ENCODE measurements at places on chromosomes 2 and 18.

DNA sequence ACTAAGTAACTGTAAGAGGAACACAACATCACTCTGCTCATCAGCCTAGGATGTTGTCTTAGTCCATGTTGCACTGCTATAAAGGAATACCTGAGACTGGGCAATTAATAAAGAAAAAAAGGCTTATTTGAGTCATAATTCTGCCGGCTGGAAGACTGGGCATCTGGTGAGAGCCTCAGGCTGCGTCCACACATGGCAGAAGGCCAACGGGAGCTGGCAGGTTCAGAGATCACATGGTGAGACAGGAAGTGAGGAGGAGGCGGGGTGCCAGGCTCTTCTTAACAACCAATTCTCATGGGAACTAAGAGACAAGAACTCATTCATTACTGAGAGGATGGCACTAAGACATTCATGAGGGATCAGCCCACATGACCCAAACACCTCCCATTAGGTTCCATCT, 46.8 kb downstream of the EPG5 start:
- peaks cover 14% of the 10 kb centered on the region for H3K36me3 ChIP-seq
- H3K4me3 ChIP-seq, result no peak overlapping the region
- no peak for DNase-seq
- no peaks in the 10 kb centered on the region for H3K4me1 ChIP-seq
- H3K27me3 ChIP-seq, result no peaks in the 10 kb centered on the region
- H3K27ac ChIP-seq, result no peak overlapping the region

GRCh38 chr2:46161911-46162310, 135.3 kb upstream of the EPAS1 start:
- no peaks in the 10 kb centered on the region for H3K36me3 ChIP-seq
- peaks cover 41% of the 10 kb centered on the region for H3K4me1 ChIP-seq
- no peak overlapping the region for H3K4me3 ChIP-seq
- DNase-seq, result no peak

- no peak overlapping the region for H3K27ac ChIP-seq
- DNase-seq, result no peak
- no peaks in the 10 kb centered on the region for H3K27me3 ChIP-seq
- H3K36me3 ChIP-seq, result no peaks in the 10 kb centered on the region
Measured at GRCh38 chr2:64742678-64743077, 89.0 kb upstream of the SERTAD2 start.

- H3K4me3 ChIP-seq, result no peak overlapping the region
- H3K27ac ChIP-seq, result no peak overlapping the region
- peaks cover 11% of the 10 kb centered on the region for H3K4me1 ChIP-seq
- H3K27me3 ChIP-seq, result peaks cover 24% of the 10 kb centered on the region
- no peaks in the 10 kb centered on the region for H3K36me3 ChIP-seq
Measured at GRCh38 chr2:47237375-47238334, 82.5 kb upstream of the STPG4 start.

GRCh38 chr2:22788749-22789327, 596.1 kb upstream of the KLHL29 start:
- no peaks in the 10 kb centered on the region for H3K4me1 ChIP-seq
- no peak overlapping the region for H3K4me3 ChIP-seq
- no peak for DNase-seq
- H3K27ac ChIP-seq, result no peak overlapping the region

DNA sequence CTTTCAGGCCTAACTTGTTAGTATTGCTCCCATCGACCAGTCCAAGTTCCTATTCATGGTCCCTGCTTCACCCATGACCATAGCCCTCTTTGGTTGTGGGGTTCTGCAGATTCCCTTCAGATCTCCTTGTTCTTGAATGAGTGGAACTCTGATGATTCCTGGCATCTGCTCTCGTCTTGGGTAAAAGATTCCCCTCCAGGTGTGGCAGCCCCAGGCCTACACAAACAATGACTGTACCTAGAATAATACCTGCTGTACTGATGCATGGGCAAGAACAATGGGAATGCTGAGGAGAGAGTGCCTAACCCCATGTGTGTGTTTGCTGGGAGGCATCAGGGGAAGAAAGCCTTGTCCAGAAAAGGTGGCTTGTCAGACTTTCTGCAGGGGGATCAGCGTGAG, 39.2 kb upstream of the MRPL19 start:
- H3K36me3 ChIP-seq, result no peaks in the 10 kb centered on the region
- H3K4me1 ChIP-seq, result no peaks in the 10 kb centered on the region
- H3K27me3 ChIP-seq, result peaks cover 34% of the 10 kb centered on the region
- no peak overlapping the region for H3K4me3 ChIP-seq
- peak overlapping the region; percentile 17 for H3K27ac ChIP-seq

- peaks cover 4% of the 10 kb centered on the region for H3K4me1 ChIP-seq
- no peak for DNase-seq
- peaks cover 14% of the 10 kb centered on the region for H3K27me3 ChIP-seq
- no peaks in the 10 kb centered on the region for H3K36me3 ChIP-seq
Measured at GRCh38 chr2:236215196-236215595, 47.0 kb upstream of the GBX2 start.

- no peak overlapping the region for H3K27ac ChIP-seq
- DNase-seq, result no peak
- no peaks in the 10 kb centered on the region for H3K4me1 ChIP-seq
Measured at GRCh38 chr18:12155996-12156395, 62.4 kb downstream of the ANKRD62 start.

DNA sequence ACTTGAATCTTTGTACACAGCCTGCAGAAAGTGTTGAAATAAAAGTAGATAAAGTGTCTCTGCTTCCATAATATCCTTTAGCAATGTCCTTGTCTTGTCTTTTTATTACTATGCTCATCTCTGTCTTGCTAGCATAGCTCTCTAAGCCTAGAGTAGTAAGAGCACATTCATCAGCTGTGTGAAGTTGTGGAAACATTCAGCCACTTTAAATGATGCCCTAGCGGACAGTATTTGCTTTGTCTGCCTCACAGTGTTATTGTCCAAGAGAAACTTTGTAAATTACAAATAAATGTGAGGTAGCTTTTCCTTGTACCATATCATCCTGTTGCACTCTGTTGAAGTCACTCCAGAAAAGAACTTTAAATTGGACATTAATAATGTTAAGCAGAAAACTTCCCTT, 60.3 kb upstream of the TTC21B start:
- no peaks in the 10 kb centered on the region for H3K36me3 ChIP-seq
- no peak overlapping the region for H3K4me3 ChIP-seq
- peaks cover 3% of the 10 kb centered on the region for H3K27me3 ChIP-seq

GRCh38 chr2:182132605-182133004, 147.0 kb downstream of the PPP1R1C start:
- DNase-seq, result no peak
- H3K27ac ChIP-seq, result no peak overlapping the region
- H3K4me3 ChIP-seq, result no peak overlapping the region
- H3K4me1 ChIP-seq, result no peaks in the 10 kb centered on the region
- no peaks in the 10 kb centered on the region for H3K36me3 ChIP-seq

GRCh38 chr2:31230751-31231150, 3.2 kb upstream of the EHD3 start:
- H3K4me1 ChIP-seq, result peaks cover 15% of the 10 kb centered on the region
- no peak overlapping the region for H3K4me3 ChIP-seq
- H3K27me3 ChIP-seq, result peaks cover 11% of the 10 kb centered on the region
- H3K36me3 ChIP-seq, result no peaks in the 10 kb centered on the region
- DNase-seq, result no peak

GRCh38 chr2:42169874-42170521, 845 bp downstream of the EML4 start:
- H3K27me3 ChIP-seq, result no peaks in the 10 kb centered on the region
- H3K27ac ChIP-seq, result no peak overlapping the region
- no peaks in the 10 kb centered on the region for H3K36me3 ChIP-seq
- no peak overlapping the region for H3K4me3 ChIP-seq
- H3K4me1 ChIP-seq, result peaks cover 1% of the 10 kb centered on the region
- no peak for DNase-seq

DNA sequence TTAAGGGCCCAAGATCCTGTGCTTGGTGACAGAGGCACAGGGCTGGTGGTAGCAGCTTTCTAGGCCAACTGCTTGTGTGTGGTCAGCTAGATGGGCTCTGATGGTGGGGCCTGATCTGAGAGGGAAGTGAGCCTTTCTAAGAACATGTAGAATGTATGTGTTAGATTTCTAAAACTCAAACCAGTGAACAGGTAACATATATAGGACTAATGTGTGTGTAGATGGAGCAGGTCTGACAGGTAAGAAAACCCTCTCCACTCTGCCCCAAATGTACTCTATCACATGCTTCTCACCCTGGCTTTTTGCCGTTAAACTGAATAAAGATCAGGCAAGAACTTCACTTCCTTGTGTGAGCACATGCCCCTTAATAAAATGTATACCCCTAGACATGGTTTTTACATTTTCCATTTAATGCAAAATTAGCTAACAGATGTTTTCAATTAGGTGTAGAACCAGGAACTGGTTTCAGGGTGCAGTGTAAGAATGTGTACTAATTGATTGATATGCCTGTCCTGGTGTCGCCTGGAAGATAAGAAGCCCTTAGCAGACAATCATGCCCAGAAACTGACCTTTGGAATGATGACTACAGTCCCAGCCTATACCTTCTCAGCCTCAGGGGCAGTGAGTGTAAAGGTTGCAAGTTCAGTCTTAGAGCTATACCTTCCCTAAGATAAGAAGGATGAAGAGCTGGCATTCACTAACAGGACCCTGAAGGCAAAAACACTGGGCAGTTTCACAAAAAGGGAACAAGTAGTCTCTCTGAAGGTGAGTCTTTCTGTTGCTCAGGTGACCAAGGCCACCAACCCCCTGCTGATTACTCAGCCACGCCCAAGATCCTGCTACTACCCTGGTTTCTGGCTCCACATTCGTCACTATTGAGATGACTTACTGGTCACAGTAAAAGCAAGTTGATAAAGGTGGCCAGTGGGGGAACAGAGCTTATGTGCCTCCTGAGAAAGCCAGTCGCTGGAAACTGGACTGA, 71.2 kb downstream of the SPATS2L start:
- peaks cover 1% of the 10 kb centered on the region for H3K36me3 ChIP-seq
- H3K4me3 ChIP-seq, result peak overlapping the region; percentile 35
- H3K27me3 ChIP-seq, result no peaks in the 10 kb centered on the region
- peak overlapping the region; percentile 95 for H3K27ac ChIP-seq

- no peak for DNase-seq
- no peak overlapping the region for H3K4me3 ChIP-seq
- peaks cover 40% of the 10 kb centered on the region for H3K4me1 ChIP-seq
- H3K27me3 ChIP-seq, result peaks cover 74% of the 10 kb centered on the region
- no peak overlapping the region for H3K27ac ChIP-seq
Measured at GRCh38 chr18:45365835-45366234, 249.4 kb upstream of the SLC14A2 start.

DNA sequence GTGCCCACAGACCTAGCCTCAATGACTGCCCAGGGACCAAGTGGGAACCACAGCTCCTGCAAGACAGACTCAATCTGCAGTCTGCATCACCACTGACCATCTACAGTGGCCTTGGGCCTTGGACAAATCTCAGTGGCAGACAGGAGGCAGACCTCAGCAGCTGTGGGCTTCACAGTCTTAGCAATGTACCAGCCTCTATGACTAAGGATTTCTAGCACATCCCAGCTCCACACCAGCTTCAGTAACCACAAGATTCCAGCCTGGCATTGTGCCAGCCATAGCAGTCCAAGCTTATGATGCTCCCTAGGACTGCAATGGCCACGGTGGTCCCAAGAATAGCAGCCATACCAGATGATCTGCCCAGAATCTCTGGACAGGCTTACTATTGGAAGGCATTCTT, 19.6 kb upstream of the WDR75 start:
- no peak for DNase-seq
- H3K36me3 ChIP-seq, result no peaks in the 10 kb centered on the region
- no peak overlapping the region for H3K4me3 ChIP-seq
- H3K4me1 ChIP-seq, result no peaks in the 10 kb centered on the region
- H3K27ac ChIP-seq, result no peak overlapping the region

DNA sequence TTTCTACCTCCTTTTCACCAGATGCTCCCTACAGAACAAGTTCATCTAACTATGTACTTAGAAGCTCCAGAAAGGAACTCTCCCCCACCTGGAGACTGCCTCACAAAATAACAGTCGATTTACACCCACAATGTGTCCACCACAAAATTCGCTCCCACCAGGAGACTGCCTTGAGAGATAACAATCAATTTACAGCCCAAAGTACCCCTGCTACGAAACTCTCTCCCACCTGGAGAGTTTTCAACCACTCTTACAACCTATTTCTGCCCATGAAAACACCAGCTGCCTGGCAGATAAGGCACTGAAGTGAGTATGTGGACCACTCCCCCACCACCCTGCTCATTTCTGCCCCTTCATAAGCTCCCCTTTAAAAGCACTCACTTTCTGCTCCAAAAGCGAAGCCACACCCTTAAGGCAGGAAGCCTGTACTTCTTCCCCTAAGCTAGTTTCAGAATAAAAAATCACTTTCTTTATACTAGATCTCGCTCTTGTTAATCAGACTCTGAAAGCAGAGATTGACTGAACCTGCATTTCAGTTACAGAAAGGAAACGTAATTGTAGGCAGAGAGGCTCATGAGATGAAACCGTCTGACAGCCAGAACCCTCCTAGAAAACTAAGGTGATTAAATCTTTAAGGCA, 94.4 kb upstream of the RBBP8 start:
- no peaks in the 10 kb centered on the region for H3K27me3 ChIP-seq
- no peak for DNase-seq
- no peak overlapping the region for H3K27ac ChIP-seq

GRCh38 chr2:207238831-207239701, 73.3 kb upstream of the KLF7 start:
- H3K27ac ChIP-seq, result no peak overlapping the region
- H3K4me3 ChIP-seq, result no peak overlapping the region
- H3K27me3 ChIP-seq, result peaks cover 4% of the 10 kb centered on the region
- no peaks in the 10 kb centered on the region for H3K36me3 ChIP-seq
- no peak for DNase-seq

GRCh38 chr2:148132412-148132811, 111.5 kb downstream of the MBD5 start:
- peaks cover 17% of the 10 kb centered on the region for H3K4me1 ChIP-seq
- no peak overlapping the region for H3K4me3 ChIP-seq
- H3K27ac ChIP-seq, result no peak overlapping the region
- peaks cover under 1% of the 10 kb centered on the region for H3K36me3 ChIP-seq
- DNase-seq, result no peak
- H3K27me3 ChIP-seq, result no peaks in the 10 kb centered on the region

- no peak overlapping the region for H3K4me3 ChIP-seq
- peaks cover 4% of the 10 kb centered on the region for H3K4me1 ChIP-seq
- no peak overlapping the region for H3K27ac ChIP-seq
- DNase-seq, result no peak
- peaks cover 10% of the 10 kb centered on the region for H3K36me3 ChIP-seq
Measured at GRCh38 chr2:135612319-135612718, 81.0 kb downstream of the R3HDM1 start.
